ENCODE measurements at places on chromosomes 6 and 20.

- DNase-seq = no peak
Observed at GRCh38 chr6:52009466-52010140, 77.8 kb downstream of the PKHD1 start.

GRCh38 chr6:137223370-137224131 is 4.4 kb upstream of the IFNGR1 start:
- peak; percentile 26 for DNase-seq

DNA sequence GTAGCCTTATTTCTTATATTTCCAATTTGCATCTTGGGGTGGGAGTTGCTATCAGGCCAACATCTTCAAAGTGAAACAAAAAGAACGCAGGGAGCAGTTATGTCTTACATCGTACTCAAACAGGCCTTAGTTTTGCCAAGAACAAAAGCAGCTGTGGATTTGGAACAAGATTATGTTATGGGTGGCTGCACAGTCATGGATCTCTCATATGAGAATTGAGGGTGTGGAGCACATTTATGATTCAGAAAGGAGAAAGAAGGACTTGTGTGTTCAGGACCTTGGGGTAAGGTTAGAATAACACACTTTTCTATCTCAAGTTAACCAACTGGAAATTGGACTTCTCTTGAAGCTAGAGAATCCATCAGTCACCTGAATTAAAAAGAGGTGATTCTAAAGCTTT is 259.9 kb downstream of the FOXA2 start:
- DNase-seq = no peak

DNA sequence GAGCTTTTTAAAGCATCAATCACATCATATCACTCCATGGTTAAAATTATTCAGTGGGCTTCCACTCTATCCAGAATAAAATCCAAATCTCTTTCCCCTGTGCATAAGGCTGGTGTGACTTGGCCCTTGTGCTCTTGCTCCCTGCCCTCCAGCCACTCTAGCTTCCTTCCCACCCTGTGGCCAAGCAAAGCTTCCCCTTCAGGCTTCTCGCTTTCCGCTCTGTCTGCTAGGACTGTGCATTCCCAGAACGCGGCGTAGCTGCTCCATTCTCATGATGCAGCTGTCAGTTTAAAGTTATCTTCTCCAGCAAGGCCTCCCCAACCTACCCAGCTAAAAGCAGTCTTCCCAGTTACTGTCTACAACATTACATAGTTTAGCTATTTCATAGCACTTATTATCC is 19.4 kb upstream of the KCNK16 start:
- no peak for DNase-seq

GRCh38 chr6:50198245-50198644 is 148.5 kb upstream of the DEFB112 start:
- no peak for DNase-seq

DNA sequence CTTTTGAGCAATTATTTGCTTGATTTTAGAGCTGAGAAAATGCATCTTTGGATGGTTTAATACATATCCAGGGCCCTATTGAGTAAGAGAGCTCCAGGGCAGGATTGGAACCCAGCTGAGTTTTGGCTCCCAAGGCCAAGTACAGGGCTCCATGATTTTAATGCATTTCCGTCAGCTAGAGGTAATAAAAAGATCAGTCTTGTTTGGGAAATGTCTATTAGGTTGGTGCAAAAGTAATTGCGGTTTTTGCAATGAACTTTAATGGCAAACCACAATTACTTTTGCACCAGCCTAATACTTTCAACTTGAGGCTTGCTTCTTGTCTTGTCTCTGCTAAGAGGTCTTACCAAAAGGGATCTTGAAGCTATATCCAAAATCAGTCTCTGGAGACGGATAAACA is 29.4 kb upstream of the CDH4 start:
- DNase-seq = no peak

- no peak for DNase-seq
Observed at GRCh38 chr6:128389820-128390534, 130.4 kb downstream of the PTPRK start.

- DNase-seq = no peak
Observed at GRCh38 chr6:111228094-111228493, 140.8 kb downstream of the SLC16A10 start.

DNA sequence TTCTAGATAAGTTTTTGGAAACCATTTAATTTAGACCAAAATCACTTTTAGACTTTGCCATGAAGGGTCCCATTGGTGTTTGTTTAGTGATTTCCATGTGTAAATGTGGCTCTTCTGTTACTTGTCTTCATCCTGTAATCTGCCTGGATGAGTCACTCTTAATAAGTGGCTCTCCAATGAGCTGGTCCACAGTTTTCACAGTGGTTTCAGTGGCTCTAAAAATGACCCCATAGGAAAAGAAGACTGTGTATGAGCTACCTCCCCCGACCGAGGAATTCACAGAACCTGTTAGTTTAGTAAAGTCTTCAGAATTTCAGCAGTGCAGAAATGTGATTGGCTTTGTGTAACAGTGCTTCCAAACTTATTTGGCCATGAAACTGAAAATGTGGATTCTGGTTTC is 492.0 kb upstream of the MARCKS start:
- no peak for DNase-seq

- no peak for DNase-seq
Observed at GRCh38 chr20:62051546-62052255, 14.0 kb downstream of the TAF4 start.

Data from activated CD8-positive, alpha-beta T cell treated with anti-CD3 and anti-CD28 coated beads for 36 hours (primary cell).